PC-9 (cell line): ENCODE measurements at places on chromosomes 2 and 18.

GRCh38 chr2:134724341-134724740 is 5.5 kb upstream of the TMEM163 start:
- no peak for DNase-seq

- no peak for DNase-seq
These were observed 201.7 kb downstream of the TNS1 start for GRCh38 chr2:217801115-217801531.

GRCh38 chr2:174974131-174974530 is 31.1 kb downstream of the CHN1 start:
- no peak for DNase-seq

DNA sequence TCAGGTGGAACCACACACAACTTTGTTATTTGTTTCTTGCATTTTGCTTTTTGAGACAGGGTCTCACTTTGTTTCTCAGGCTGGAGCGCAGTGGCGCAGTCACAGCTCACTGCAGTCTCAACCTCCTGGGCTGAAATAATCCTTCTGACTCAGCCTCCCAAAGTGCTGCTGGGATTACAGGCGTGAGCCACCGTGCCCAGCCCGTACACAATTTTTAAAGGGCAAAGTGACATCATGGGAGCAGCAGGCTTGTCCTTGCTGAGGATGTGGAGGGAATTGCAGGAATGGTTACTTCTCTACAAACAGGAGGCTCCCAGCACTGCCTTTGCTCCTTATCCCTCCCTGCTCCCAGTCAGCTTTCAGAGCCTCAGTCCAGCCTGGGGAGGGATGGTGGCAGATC is 355.9 kb upstream of the KLHL29 start:
- DNase-seq = no peak

DNA sequence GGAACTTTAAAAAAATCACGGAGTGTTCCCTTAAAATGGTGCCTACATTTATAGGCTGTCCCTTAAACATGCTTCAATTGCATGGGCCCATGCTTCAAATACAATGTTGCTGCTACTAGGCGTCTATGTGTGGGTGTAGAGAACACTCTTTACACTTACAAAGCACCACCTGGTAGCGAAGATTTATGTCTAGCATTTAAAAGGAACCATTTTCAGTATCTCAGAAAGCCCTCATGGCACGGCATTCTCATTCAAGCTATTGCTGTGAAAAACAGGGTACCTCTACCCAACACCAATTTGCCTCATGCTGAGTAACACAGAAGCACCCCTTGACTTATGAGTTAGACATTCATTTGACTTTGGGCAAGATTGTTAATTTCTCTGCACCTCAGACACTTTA is 112.9 kb upstream of the CNTNAP5 start:
- no peak for DNase-seq

DNA sequence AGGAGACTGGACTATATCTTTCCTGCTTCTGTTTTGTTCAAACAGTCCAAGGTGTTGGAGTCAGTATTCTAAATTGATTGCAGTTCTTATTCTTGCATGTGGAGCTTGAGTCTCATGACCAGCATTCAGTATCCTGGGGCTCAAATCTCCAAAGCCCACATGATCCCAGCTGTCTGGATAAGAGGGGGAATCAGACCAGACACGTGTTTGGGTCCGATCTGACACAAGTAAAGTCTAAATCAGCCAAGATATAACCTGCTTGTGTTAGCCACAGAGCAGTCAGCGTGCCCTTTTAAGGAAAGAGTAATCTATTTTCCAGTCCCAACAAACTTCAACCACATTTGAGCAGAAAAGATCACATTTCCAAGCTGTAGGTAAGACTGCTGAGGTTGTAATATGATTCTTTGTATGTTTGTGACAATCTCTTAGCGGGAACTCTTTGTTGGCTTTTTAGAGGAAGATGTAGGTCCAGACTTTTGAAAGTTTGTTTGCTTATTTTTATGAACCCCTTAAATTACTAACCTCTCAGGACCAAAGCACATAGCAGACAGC is 334.6 kb downstream of the SLC4A3 start:
- DNase-seq = no peak

DNA sequence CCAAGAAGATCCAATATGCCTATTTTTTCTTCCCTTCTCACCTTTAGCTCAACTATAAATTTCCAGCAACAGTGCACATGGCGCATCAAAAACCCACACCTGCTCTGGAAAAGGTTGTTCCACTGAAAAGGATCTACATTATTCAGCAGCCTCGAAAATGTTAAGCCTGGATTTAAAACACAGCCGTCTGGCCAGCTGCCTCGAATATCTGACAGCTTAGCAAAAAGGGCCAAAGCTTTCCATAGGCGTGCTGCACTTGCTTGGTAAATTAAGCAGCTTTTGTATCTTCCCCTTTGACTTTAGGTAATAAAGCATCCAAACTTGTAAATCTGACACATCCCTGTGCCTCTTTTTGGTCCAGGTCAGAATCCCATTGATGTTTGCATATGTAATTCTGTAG is 20.5 kb downstream of the DAPL1 start:
- no peak for DNase-seq
